ENCODE measurements at places on chromosomes 11 and 22.

DNA sequence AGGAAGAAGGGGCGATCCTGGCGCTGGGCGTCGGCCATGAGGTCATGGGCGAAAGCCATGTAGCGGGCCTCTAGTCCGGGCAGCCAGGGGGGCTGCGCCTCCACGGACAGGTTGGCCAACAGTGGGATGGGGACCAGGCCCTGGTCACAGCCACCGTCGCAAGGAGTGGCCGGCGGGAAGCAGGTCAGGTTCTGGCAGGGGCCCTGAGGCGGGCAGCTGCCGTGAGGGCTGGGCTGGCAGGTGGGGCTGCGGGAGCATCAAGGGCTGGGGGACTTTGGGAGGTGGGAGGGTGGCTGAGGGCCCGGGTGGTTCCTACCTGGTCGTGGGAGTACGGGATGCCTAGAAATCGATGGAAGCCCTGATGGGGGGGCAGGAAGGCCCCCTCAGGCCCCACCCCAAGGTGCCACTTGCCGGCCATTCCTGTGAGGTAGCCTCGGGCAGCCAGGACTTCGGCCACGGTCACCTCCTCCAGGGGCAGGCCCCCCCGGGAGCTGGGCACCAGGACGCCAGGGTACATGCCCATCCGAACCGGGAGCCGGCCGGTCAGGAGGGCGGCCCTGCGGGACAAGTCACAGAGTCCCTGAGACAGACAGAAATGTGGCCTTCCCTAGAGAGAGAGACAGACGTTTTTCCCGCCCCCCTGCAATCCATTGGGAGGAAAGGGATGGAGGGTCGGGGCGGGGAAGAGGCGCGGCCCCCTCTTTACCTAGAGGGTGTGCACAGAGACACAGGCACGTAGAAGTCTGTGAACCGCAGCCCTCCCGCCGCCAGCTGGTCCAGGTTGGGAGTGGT is 906 bp downstream of the ARSA start:
- no peak for DNase-seq

- no peak for DNase-seq
Measured at GRCh38 chr11:76781046-76781801, 1.9 kb upstream of the TSKU start.

GRCh38 chr11:84775503-84775902 is 851.6 kb downstream of the DLG2 start:
- no peak for DNase-seq

DNA sequence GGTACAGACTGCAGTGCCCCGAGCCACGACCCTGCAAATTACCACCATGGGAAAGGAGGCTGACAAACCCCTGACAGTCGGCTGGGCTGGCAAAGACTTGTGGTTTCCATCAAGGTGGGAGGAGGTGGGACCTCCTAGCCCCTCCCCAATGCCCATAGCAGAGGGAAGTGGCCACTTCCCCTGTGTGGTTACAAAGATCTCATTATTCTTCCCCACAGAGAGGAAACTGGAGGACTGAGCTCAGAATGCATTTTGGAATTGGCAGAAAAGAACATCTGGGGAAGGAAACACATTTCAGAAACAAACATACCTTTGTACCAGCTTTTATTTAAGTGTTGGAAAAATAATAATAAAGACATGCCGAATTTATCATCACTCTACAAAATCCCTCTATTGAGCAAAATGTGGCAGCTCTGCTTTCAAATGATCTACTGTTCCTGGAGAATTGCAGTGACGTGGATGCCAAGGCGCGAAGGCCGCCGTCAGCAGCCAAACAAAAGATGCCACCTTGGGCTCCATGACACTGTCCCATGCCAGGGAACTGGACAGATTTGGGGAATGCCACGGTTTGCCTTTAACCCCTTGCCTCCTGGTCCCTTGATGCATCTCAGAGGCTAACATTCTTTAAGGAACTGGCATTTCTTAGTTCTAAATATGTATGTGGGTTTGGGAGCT is 169.6 kb downstream of the CRYBB2 start:
- peak; percentile 13 for DNase-seq

GRCh38 chr11:73542175-73542574 is 55.7 kb downstream of the FAM168A start:
- DNase-seq: no peak

DNA sequence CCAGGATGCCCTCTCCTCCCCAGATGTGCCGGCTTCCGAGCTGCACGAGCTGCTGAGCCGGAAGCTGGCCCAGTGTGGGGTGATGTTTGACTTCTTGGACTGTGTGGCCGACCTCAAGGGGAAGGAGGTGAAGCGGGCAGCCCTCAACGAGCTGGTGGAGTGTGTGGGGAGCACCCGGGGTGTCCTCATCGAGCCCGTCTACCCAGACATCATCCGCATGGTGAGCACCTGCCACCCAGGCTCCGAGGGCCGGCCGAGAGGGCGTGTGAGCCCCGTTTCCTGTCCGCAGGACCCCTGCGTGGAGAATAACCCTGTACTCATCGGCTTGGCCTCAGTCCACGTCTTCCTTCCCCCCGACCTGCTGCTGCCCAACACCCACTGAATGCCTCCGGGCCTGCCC is 2.2 kb downstream of the PPP2R5B start:
- DNase-seq: no peak

All from activated CD4-positive, alpha-beta T cell treated with anti-CD3 and anti-CD28 coated beads, Interleukin-2, Interleukin-6, amounts not matched to agents 100 ng/mL and 50 ng/mL, durations not matched to agents 16 hours and 8 hours (primary cell).